Neuronal stem cell (in vitro differentiated cells): ENCODE measurements at places on chromosomes 7 and 10.

- DNase-seq = no peak
Observed at GRCh38 chr10:75034131-75034512, 77.3 kb upstream of the SAMD8 start.

DNA sequence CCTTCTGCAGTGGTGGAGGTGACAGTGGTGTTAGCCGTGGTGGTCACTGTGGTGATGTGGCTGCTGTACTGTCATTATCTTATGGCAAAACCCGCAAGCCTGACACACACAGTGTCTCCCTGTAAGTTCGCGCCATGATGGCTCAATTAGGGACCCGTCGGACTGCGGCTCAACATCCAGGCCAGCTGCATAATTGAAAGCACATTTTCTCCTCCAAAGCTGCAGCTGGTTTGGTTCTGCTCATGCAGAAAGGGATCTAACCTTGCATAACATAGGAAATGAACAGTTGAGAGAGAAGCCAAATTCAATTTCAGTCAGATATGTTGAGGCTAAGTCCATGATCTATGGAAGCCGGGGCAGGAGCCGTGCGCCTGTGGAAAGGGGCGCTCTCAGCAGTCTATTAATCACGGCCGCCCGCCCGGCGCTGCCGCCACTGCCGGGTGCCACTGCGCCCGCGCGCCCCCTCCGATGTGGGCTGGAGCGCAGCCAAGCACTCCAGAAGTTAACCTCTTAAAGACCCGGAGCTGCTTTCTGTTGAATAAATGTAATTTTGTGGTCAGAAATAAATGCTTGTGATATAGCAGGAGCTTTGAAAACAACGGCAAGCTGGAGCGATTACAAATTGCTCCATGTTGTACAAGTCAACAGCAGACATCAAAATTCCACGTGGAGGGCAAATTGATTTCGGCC is 227.7 kb downstream of the CUX1 start:
- no peak for DNase-seq

GRCh38 chr7:51344406-51345138 is 28.0 kb upstream of the COBL start:
- no peak for DNase-seq

- DNase-seq = no peak
Observed at GRCh38 chr10:44313761-44314165, 71.1 kb downstream of the CXCL12 start.

DNA sequence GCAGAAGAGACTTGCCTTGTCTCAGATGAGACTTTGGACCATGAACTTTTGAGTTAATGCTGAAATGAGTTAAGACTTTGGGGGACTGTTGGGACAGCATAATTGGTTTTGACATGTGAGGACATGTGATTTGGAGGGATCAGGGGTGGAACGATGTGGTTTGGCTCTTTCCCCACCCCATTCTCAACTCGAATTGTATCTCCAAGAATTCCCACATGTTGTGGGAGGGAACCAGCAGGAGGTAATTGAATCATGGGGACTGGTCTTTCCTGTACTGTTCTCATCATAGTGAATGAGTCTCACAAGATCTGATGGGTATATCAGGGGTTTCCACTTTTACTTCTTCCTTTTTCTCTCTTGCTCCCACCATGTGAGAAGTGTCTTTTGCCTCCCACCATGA is 229.7 kb upstream of the KCND2 start:
- no peak for DNase-seq
